ENCODE measurements at places on chromosomes 1 and 21.

- peak; percentile 23 for DNase-seq
These were observed 160.6 kb upstream of the USP24 start for GRCh38 chr1:55375617-55376258.

- no peak for DNase-seq
These were observed 24.8 kb downstream of the MARK1 start for GRCh38 chr1:220552672-220553260.

DNA sequence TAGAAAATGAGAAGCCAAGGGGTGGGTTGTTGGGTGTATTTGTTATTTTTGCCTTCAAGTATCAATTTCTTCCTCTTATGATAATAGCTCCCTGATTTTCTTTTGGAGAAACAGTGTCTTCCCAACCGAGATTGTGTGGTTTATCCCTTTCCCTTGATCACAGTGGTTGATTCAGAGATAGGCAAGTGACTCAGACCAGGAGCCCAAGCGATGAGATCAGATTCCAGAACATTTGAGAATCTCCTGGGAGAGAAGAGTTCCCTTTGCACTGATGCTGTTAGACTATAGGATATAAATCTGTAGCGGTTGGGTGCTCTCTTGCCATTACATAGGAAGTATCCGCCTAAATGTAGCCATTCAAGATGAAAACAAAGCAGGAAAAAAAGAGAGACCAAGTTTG is 90.1 kb upstream of the WDR26 start:
- no peak for DNase-seq

DNA sequence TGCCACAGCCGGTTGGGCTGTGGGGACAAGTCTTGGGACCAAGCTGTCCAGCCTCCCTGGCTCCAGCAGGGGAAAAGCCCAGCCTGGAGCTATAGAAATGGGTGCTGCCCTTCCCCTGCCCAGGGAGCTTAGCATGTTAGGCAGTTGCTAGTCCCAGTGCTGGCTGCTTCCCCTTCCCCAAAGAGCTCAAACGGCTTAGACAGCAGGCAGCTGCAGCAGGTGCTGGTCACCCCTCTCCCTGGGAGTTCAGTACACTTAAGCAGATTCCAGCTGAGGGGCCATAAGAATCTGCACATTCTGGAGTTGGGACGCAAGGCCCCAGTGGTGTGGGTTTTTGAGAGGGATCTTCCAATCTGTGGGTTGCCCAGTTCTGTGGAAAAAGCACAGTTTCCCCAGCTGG is 11.1 kb upstream of the REG4 start:
- no peak for DNase-seq

DNA sequence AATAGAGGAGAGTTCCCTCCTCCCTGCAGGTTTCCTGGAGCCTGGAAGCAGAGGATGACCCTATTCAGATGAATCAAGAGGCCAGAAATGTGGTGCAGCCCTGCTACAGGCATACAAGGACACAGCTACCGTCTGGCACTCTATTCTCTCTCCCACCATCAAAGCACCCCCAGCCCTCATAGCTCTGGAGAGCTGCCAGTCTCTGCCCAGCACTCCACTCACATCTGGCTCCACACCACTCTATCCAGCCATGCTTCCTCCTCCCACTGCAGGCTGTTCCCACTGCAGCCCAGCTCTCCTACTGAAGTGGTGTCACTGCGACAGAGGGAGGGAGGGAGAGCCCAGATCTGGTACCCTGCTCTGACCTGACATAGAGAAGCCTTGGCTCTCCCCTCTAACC is 18.4 kb downstream of the SYT2 start:
- DNase-seq = no peak

DNA sequence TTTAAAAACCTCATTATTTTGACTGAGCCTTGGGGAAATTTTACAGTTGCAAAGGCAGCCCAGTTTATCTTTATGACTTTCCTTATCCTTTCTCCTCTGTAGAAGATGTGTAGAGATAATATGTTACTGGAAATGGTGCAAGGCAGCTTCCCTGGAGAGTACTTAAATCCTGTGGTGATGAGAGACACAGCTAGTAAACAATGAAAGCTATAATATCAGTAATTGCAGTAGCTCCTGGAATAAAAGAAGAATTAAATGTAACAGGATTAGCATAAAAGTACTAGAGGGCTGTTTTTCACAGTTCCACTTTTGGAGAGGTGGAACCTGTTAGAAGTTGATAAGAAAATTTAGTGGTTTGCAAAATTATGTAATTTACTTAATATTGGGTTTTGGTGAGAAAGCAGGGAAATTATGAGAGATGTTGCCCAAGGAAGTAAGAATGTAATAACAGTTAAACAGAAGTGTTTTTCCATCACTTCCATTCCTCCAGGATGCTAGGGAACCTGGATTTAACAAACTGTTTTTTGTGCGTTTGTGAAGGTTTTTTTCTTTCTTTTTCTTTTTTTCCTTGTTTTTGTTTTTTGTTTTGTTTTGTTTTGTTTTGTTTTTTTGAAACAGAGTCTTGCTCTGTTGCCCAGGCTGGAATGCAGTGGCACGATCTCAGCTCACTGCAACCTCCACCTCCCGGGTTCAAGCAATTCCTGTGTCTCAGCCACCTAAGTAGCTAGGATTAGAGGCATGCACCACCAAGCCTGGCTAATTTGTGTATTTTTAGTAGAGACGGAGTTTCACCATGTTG is 15.7 kb upstream of the EDEM3 start:
- no peak for DNase-seq

DNA sequence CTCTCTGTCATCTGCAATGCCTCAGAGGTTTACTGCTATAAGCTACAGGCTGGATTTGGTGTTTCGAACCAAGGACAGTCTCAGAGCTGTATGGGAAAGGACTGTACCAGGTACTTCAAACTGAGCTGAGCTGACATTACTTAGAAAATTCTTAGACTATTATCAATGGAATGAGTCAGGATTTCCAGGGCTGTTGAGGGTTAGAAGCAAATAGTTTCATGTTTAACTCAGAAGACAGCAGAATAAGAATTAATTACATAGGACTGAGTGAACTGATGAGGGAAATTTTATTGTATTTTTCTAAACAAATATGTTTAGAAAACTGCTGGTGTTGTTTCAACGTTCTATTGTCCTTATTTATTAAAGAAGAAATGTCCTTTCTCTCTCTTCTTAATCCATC is 74.3 kb upstream of the CAPZB start:
- no peak for DNase-seq

Measured in progenitor cell of endocrine pancreas (in vitro differentiated cells).